Colonic mucosa (tissue), 4 donors: ENCODE measurements at places on chromosomes 2 and 18. TPM values are rescaled to one million over a fixed set of nuclear protein-coding genes. Genes with fewer than 3 reads are reported as not detected.

CNTNAP5 gene
- total RNA-seq, result 0.35 TPM

RSAD2 gene
- 4.7 TPM for total RNA-seq

CABYR gene
- total RNA-seq, result 1.6 TPM

PLCL1 gene
- 1.3 TPM for total RNA-seq

PAX8 gene
- 1.1 TPM for total RNA-seq

PTPRM gene
- total RNA-seq, result 8.1 TPM

TMEM200C gene
- 0.12 TPM for total RNA-seq
